ENCODE measurements at places on chromosomes 1 and 21. TPM values are rescaled to one million over a fixed set of nuclear protein-coding genes. Genes with fewer than 3 reads are reported as not detected.

- no peak for DNase-seq
These were observed 86.7 kb upstream of the L1TD1 start for GRCh38 chr1:62107923-62108322.

SLAMF6 gene
- 0.37 TPM for polyA plus RNA-seq

DNA sequence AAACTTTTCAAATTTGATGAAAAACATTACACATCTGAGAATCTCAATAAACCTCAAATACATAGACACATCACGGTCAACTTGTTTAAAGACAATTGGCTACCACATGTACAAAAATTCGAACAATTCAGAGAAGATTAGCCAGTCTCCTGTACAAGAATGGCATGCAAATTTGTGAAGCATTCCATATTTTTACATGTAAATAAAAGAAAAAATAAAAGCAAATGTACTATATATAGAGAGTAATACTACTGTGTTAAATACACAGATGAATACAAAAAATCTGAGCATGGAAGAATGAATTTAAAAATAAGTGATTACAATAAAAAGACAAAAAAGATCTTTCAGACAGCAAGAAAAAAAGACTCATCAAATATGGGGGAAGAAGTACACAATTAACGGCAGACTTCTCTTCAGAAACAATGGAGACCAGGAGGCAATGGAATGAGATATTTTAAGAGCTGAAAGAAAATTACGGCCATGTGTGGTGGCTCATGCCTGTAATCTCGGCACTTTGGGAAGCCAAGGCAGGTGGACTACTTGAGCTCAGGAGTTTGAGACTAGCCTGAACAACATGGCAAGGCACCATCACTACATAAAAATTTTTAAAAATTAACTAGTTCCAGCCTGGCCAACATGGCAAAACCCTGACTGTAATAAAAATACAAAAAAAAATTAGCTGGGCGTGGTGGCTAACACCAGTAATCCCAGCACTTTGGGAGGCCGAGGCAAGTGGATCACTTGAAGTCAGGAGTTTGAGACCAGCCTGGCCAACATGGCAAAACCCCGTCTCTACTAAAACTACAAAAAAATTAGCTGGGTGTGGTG, 23.2 kb downstream of the HAX1 start:
- DNase-seq = no peak

GRCh38 chr1:6701437-6702153, at the start of gene DNAJC11:
Gene DNAJC11, minus strand, starts transcription at chr1:6701816. Its CDS starts 16 bp downstream, at chr1:6701800.
- DNase-seq = peak; percentile 77

- no peak for DNase-seq
These were observed 37.2 kb upstream of the SIM2 start for GRCh38 chr21:36661511-36662309.

GRCh38 chr21:17585875-17586450, 26.7 kb downstream of the BTG3 start:
- DNase-seq = no peak

PLA2G2A gene
- polyA plus RNA-seq = 0.18 TPM

GPR3 gene
- polyA plus RNA-seq = 0.60 TPM

DNA sequence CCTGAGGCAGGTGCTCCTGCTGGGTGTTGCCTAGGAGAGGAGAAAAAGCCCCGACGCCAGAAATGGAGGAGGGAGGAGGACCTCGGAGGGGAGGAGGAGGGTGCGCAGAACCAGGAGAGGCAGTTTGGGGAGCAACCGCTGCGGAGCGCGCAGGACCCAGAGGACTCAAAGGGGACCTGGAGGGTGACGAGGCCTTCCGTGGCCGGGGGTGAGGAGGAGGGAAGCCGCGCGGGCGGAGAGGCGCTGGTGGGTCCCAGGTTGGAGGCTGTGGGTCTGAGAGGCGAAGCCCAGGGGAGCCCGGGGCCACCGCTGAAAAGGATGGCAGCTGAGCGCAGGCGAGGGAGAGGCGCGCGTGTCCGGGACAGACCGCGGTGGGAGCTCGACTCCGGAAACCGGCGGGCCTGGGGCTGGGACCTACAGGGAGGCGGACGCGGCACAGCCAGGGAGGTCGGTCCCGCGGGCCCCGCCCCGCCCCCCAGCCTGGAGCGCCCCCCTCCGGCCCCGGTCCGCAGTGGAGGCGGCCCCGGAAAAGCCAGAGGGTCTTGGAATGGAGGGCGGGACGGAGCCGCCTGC, 15.1 kb downstream of the RNF223 start:
- DNase-seq = no peak

STUM gene
- polyA plus RNA-seq = 0.70 TPM

DNA sequence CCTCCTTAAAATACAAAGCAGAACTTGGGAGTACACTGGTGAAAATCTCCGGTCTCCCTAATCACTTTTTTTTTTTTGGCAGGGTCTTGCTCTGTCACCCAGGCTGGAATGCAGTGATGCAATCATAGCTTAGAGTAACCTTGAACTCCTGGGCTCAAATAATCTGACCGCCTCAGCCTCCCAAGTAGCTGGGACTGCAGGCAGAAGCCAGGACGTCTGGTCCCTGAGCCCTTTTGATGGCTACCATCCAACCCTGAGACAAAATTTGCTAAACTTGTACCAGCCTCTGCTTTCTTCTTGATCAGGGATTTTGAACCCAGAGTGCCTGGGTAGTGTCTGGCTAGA, 4.1 kb downstream of the L1TD1 start:
- DNase-seq = no peak

DNA sequence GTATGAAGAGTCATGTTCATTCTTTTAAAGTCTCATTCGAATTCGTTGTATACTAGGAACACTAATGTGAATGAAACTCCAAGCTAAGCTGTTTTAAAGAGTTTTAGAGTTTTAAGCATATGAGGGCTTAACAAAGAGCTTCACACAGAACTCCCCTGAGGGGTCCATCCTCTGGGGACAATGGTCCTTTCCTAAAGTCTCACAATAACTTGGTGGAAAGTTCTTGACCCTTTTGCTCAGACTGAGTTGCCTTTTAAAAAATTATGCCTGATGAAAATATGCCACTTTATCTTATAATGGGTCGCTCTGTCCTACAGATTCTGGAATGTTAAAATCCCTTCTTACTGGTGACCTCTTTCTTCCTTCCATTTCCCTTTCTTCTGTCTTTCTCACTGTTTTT, 64.3 kb downstream of the RGL1 start:
- DNase-seq = no peak

DNA sequence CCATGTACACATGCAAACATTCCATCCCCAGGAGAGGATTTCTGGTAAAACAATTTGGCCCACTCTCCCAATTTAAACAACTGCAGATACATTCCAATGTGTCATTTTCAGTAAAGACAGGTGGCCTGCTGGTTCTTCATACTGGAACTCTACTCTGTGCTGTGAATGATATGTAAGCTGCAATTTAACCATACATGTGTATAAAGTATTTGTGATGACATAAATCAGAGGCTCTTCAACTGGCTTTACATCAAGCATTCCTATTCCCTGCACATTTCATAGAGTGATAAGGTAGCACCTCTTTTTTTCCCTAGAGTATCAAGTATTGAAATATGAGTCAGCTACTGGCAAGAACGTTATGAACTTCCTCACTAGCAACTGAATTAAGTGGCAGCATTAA, 649.5 kb upstream of the ADGRL2 start:
- DNase-seq = no peak

Data from left renal pelvis (tissue), 4 donors.